Occipital lobe (tissue), 3 donors: ENCODE measurements at places on chromosomes 7 and 10. TPM values are rescaled to one million over a fixed set of nuclear protein-coding genes. Genes with fewer than 3 reads are reported as not detected.

Gene CAMK1D
- total RNA-seq: 18.9 TPM

Gene ADARB2
- 4.8 TPM for total RNA-seq

Gene SLC13A1
- not detected for total RNA-seq

Gene LBX1
- not detected for total RNA-seq

Gene LRRD1
- total RNA-seq: 0.78 TPM

Gene CCZ1B
- 132 TPM for total RNA-seq

Gene PRSS1
- not detected for total RNA-seq

Gene OR2A5
- not detected for total RNA-seq

Gene KLF14
- not detected for total RNA-seq

Gene TAS2R3
- 2.5 TPM for total RNA-seq

Gene CLDN3
- not detected for total RNA-seq

Gene KIAA1217
- total RNA-seq: 5.9 TPM

Gene DDC
- total RNA-seq: not detected

Gene CNPY1
- 0.16 TPM for total RNA-seq

Gene CTNNA3
- 1.7 TPM for total RNA-seq

Gene ITPRIP
- total RNA-seq: 1.6 TPM

Gene FGFBP3
- total RNA-seq: 29.8 TPM

Gene NEUROG3
- not detected for total RNA-seq

Gene ADGRA1
- 2.5 TPM for total RNA-seq

Gene RELN
- 34.2 TPM for total RNA-seq

Gene SLIT1
- 42.7 TPM for total RNA-seq

Gene CYTH3
- 35.6 TPM for total RNA-seq

Gene CNTNAP2
- total RNA-seq: 37.3 TPM

Gene GJD4
- total RNA-seq: not detected

Gene SLC26A3
- not detected for total RNA-seq

Gene VWC2
- 2.8 TPM for total RNA-seq

Gene WIPF3
- 5.6 TPM for total RNA-seq

Gene FAM13C
- 24.3 TPM for total RNA-seq

Gene GRM3
- 179 TPM for total RNA-seq

Gene DCLRE1A
- 18.2 TPM for total RNA-seq
